MG63 (cell line): ENCODE measurements at places on chromosomes 1 and 21.

- no peak for DNase-seq
Measured at GRCh38 chr21:25878344-25878743, 143.6 kb downstream of the GABPA start.

DNA sequence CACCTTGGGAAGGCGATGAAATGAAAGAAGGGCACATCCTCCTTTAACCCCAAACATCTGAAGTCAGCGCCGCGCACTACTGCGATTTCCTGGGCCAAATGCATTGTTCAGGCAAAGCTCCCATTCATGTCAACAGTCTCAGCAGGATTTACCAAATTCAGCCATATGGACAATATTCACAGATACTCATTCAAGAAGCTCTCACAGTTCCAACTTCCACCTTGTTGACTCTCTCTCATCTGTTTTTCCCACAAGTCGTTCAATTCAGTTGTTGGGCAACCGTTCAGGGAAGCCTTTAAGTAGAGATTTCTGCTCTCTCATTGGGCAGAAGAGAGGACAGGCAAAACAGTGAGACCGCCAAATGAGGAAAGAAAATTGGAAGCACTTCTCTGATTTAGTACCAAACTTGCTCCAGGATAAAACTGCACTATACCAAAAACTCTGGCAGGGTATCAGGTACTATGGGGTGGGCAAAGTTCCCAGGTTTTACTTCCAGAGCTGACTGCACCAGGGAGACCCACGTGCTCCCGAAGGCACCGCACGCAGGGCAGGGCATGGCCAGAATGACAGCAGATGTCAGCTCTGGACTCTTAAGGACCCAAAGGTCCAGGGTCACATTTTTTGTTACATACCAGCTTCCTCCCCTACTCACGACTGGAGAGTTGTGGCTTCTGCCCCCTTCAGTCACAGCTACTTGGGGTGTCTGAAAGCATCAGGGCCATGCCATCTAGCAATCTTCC is 668.8 kb downstream of the KIF26B start:
- no peak for DNase-seq

DNA sequence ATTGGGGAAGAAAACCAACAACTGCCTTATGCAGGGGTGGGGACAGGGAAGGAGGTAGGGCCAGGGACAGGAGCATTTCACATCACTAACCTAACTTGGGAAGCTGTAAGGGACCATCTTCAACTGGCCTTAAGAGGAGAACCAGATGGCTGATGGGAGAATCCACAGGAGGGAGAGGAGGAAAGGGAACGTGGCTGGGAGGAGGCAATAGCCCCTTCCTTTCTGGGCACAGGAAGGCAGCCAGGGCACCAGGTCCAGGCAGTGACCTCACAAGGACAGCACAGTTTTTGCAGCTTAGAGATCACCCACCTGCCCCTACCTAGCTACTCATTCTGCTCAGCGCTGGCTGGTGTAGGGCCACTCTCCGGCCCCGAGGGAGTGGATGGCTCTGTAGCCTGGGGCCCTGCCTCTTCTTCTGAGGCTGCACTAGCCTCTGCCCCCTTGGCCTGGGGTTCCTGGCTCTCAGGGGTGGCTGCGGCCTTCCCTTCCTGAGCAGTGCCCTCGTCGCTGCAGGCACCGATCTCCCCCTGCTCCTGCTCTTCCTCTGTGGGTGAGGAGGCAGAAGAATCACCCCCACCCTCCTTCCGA is 1.7 kb downstream of the MARCKSL1 start:
- DNase-seq, result no peak

GRCh38 chr1:70024272-70024671 is 181.1 kb downstream of the LRRC40 start:
- DNase-seq, result no peak

- DNase-seq, result no peak
Measured at GRCh38 chr1:230715510-230715909, 1.6 kb upstream of the AGT start.

DNA sequence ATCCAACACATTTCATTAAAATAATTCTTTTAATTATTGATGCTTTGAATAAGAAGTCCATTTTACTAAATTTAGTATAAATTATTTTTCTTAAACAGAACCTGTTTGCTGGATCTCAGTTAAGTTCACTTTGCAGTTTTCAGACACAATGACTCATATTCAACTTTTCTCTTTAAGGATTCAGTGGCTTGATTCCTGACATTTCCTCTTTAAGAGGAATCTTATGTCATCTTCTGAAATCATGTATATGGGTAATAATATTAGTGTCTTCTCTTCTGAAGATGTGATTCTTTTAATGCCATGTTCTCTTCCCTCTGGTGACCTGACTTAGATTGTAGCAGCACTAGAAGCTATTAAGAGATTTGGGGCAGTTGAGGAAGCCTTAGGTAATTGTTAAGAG is 12.6 kb downstream of the CREG1 start:
- DNase-seq, result no peak

DNA sequence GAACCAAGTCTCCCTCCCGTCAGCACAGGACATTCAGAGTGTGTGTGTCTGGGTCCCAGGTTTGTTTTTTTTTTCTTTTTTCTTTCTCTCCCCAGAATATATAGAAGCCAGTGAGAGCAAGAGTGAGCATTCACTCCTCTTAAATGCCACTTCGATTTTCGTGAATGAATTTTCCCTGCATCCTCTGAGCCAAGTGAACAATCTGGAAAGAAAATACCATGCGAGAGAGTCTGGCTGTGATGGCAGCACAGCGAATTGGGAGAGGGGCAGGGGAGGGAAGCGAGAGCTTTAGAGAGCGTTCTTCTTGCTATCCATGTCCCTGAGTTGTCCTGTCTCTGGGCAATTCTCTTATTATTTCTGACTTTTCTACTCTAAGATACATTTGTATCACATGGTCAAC is 76.0 kb upstream of the RAB3GAP2 start:
- DNase-seq, result no peak

DNA sequence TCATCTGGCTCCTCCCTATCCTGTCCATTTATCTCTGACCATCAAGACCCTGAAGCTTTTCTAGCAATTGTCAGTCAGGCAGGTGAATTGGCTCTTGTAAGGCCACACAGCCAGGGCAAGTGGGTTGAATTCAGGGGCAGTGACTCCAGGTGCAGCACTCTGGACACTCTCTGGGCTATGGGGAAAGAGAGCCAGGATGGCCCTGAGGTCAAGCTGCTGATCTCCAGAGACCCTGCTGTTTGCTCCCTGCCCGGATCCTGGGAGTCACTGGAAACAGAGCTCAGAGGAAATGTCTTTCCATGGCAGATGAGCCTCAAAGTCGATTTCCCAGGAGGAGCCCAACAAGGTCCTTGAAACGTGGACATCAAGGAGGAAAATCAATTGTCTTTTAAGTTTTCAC is 184.4 kb downstream of the C1orf94 start:
- no peak for DNase-seq

DNA sequence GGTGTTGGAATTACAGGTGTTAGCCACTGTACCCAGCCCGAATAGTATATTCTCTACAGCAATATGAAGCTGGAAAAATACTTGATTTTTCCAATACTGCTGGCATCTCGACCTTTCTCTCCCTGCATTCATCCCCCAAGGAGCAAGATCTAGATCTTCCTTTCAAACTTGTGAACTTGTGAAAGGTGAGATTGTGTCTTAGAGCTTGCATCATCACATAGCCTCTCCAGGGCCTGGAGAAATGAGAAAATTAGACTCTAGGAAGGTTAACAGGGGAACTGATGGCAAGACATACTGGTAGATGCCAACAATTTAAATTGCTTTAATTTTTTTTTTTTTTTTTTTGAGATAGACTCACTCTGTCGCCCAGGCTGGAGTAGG is 2.1 kb downstream of the PRUNE1 start:
- no peak for DNase-seq

DNA sequence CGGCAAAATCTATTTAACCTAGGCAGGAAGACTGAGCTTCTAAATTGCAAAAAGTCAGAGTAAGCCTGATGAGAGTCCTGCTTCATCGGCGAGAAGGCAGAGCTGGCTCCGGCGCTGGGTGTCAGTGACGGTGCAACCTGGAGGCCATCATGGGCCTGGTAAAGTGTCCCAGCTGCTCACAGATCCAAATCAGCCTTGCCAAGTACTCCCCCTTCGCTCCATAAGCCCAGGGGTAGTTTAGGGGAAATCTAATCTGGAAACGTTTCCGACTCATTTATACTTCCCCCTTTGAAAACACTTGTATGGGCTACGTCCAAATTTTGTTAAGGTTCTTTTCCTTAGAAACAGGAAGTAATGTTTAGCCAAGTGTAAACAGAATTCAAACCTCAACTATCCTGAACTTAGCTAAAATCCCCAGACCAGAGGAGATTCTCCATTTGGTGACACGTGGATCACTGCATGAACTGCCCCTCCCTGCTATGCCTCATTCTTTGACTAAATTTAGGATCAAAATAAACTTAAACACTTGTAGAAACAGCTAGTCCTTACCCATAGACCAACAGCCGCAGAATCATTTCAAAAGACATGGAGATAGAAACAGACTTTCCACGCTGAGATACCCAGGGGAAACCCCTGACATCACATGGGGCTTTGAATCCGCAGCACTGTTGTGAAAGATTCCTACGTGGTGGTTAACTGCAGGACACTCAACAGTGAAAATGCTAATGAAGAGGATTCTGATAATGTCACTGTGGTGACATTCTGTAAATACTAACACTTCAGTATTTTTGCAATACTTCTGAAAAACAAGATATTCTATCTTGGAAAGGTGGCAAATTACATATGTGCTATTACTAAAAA is 172.7 kb downstream of the TGFBR3 start:
- no peak for DNase-seq

GRCh38 chr1:11514366-11514765 is 35.4 kb downstream of the DISP3 start:
- no peak for DNase-seq

- no peak for DNase-seq
Measured at GRCh38 chr1:18734461-18735223, 104.0 kb downstream of the PAX7 start.

DNA sequence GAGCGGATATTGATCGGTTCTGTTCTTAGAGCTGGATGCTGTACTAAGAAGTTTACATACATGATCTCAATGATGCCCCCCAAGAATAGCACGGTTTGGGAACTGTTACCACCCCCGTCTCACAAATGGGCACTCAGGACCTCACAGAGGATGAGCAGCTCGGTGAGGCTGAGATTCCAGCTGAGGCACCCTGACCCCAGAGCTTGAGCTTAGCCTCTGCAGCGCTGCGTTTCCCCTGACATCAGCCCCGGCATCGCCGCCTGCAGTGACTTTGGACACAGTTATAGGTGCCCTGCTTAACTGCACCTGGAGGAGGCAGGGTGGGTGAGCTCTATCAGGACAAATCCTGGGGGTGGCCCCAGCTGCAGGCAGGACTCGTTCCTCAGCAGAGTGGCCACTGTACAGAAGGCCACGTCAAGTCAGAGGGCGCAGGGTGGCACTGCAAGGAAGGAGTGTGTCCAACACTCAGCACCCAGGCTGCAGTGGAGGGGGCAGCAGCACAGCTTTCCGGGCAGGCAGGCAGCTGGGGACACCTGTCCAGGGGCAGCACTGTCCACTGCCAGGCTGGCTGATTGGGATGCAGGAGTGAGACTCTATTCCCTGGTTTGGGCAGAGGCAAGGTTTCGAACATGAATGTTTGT is 65.8 kb upstream of the ABCG1 start:
- no peak for DNase-seq

- DNase-seq, result no peak
Measured at GRCh38 chr1:203378556-203379245, 27.8 kb upstream of the FMOD start.

DNA sequence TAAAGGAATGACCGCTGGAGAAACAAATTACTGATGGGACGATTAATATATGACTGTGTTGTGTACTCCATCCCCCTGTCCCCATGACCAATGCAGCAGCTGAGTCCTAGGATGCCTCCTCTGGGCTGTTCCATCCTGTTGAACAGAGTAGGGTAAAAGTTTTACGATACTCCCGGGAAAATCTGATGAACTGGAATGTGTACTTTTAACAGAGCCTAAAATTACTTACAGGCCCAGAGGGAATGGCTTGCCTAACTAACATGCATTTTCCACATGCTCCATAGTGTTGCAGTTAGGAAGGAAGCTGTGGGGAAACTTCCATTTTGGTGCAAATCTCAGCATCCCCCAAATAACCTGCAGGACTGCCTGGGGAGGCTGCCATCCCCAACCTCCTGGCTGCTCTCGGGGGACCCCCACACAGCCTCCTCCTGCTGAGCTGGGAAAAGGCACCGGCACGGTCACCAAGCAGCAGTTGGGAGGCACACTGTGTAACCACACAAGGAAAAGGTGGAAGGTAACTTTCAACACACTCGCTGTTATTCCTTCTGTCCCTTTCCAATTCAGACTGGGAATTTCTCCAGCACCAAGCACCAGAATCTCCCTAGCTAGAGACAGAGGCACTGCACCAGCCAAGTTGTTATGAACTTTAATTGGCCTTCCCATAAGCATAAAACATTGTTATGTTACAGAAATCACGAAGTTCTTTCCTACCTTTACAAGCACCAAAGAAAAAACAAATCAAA is 97.2 kb downstream of the BCAR3 start:
- no peak for DNase-seq

DNA sequence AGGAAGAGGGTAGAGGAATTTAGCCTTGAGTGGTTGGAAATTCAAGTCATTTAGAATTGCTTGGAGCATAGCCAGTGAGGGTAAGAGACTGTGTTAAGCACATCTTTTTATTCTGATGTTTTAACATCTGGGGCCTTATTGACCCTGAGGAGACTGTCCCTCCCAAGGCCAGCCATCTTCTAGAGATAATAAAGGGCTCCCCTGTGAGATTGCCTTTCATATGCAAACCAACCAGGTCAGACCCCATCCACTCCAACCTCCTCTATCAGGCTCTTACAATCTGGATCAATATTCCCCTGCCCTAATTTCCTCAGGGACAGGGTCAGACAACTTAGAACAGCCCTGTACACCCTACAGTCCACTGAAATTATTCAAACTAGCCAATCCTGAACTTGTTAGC is 93.8 kb downstream of the ATP1B1 start:
- DNase-seq, result no peak

DNA sequence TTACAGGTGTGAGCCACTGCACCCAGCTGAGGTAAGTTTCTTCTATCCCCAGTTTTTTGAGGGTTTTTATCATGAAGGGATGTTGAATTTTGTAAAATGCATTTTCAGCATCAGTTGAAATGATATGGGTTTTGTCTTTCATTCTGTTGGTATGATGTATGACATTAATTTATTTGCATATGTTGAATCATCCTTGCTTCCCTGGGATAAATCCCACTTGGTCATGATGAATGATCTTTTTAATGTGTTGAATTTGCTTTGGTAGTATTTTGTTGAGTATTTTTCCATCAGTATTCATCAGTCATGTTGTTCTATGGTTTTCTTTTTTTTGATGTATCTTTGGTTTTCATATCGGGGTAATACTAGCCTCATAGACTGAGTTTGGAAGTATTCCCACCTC is 141.0 kb downstream of the RPS6KC1 start:
- no peak for DNase-seq

DNA sequence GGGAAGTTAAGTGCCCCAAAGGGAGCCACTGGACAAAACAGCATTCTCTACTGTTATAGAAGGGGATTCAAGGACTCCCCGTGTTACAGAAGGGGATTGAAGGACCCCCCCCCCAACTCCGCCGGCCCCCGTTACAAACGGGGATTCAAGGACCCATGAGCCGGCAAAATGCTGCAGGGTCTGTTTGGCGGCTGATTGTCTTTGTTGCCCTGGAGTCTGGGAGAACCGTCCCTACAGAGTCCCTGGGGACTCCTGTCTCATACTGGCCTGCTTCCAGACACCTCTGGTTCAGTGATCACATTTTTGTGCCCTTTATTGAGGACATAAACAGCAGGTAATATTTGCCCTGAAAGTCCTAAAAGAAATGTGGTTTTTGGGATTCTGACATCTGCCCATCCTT is 96.4 kb downstream of the SYF2 start:
- no peak for DNase-seq
